ENCODE measurements at places on chromosomes 6 and 20.

DNA sequence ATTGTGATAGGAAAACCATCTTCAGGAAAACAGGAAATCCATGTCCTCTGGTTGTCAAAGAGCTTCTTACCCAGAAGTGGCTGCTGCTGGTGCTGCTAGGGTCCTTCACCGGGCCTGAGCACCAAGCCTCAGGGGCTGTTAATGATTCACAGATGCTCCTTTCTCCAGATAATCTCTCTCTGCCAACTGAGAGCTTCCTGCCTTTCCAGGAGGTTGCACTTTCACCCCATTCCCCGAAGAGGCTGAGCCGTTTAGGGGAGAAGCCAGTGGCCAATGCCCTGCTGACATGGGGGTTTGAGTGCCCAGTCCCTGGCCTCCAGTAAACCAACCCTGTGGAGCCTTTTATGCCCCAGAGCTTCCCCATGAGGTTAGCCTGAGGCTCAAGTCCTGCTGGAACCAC, 122.4 kb downstream of the CBLN4 start:
- no peak for DNase-seq

GRCh38 chr6:166109608-166110007, 58.0 kb downstream of the TBXT start:
- DNase-seq, result no peak

DNA sequence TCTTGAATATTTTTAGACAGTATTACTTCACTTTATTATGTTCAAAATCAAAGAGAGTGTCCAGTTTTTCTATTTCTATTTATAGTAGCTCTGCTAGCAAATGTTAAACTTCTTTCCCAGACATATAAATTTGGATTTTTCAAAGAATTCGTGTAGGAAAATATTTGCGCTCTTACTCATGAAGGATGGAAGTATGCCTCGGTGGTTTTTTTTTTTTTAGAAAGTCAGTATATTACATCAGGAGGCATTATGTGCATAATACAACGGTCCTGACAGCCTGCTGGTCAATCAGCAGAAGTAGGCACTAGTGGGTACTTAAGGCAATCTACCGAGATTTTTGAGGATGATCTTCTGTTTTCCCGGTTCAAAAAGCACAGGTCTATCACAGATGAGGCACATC, 249.3 kb downstream of the TBX18 start:
- no peak for DNase-seq

DNA sequence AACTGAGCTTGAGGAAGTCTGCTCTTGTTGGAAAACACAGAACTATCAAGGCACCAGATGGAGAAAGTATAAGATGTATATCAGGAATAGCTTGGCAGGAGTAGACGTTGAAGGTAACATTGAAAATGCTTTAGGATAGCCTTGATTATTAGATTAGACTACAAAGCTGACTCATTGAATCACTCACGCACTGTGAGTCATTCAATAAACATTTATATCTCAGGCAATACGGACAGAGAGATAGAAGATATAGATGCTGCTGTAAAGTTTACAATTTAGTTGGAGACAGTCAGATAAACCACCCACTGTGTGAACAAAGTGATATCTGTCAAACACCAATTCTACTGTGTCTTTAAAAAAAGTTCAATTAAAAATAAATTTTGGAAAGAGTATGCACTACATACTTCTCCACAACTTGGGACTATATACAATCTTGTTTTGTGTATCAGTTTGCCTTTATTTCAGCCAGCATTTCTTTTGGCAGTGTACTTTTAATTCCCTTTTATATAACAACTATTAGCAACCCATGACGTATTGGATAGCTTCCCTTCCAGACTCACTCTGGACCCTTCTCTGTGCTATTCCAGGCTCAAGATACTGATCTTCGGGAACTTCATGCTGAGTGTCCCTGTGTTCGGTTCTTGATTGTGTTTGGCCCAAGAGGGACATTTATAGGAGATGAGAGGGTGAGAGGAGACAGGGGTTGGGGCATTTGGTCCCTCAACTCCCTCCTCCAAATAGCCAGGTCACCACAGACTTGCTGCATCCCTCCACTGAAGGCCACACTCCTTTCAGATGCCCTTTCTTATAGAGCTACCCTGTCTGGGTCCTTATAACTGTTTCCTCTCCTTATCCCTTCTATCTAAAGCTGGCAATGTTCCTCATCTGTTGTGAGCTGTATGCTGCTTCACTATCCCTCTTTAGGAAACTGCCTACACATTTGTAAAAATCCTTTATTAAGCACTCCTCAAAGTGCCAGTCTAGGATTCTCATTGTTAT, 176.6 kb upstream of the PTPRK start:
- no peak for DNase-seq

- no peak for DNase-seq
Observed at GRCh38 chr20:32440069-32440757, 82.1 kb downstream of the ASXL1 start.

GRCh38 chr6:145331066-145331465, 404.3 kb downstream of the EPM2A start:
- DNase-seq, result no peak

DNA sequence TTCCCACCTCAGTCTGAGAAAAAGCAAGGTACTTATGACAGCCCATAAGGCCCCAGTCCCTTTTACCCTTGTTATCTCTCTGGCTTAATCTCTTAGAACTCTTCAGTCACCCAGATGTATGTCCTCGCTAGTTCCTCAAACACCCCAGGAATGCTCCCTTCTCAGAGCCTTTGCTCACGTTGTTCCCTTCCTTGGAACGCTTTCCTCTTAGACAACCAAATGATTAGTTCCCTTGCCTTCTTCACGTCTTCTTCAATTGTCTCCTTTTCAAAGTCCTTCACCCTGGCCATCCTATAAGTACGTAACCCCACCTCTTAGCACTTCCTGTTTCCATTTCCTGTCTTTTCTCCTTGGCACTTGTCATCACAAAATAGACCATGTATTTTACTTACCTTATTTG, 1.1 kb upstream of the APOBEC2 start:
- no peak for DNase-seq

- no peak for DNase-seq
Observed at GRCh38 chr20:48177058-48177457, 391.8 kb upstream of the SULF2 start.
